ENCODE measurements at places on chromosomes 13 and 19.

- DNase-seq: no peak
These were observed 64.9 kb downstream of the HSPH1 start for GRCh38 chr13:31096654-31097302.

DNA sequence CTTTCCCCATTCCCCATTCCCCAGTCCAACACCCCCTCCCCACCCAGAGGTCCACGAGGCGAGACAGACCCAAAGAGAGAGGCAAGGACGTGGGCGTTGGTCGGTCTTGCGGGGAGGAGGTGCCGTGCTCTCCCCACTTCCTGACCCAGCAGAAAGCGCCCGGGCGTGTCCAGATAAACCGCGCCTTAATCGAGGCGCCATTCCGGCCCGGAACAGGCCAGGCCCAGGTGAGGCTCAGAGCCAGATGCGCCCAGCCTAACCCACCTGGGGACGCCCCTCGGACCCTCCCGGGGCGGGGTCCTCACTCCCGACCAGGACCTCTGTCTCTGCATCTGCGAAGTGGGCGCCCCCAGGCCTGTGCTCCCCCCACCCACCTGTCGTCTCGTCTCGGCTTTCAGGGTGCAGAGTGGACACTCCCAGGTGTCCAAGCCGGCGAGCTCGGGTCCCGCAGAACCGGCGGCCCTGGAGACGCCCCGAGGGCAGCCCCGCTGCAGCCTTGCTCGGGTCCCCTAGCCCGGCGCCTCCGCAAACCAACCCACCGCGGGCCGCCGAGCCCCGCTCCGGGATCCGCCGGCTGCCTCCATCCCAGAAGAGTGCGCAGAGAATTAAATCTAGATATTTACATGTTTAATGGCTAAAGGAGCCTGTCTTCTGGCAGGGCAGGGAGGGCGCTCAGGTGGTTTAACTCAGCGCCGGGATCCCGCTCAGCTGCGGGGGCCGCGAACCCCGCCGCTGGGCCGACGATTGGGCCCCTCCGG is 5.0 kb upstream of the ONECUT3 start:
- no peak for DNase-seq

DNA sequence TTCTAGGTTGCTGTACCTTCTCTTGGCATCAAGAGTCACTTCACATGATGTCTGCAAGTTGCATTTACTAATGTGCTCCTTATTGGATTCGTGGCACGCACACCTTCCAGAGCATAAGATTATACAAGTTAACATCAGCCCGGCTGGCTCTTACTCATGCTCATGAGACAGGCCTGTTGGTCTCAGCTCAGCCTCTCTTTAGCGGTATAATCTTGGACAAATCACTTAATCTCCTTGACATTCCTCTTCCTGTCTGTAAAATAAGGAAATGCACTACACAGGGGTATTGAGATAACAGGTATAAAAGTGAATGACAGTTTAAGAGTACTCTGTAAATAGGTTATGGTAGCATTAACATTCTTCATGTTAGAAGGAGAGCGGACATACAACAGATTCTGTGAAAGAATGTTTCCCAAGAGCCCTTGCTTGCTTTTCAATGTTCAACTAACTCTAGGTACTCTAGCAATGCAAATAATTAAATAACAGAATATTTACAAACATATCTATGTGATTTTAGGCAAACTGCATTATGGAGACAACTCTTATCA is 181.1 kb downstream of the FGF14 start:
- DNase-seq: no peak

DNA sequence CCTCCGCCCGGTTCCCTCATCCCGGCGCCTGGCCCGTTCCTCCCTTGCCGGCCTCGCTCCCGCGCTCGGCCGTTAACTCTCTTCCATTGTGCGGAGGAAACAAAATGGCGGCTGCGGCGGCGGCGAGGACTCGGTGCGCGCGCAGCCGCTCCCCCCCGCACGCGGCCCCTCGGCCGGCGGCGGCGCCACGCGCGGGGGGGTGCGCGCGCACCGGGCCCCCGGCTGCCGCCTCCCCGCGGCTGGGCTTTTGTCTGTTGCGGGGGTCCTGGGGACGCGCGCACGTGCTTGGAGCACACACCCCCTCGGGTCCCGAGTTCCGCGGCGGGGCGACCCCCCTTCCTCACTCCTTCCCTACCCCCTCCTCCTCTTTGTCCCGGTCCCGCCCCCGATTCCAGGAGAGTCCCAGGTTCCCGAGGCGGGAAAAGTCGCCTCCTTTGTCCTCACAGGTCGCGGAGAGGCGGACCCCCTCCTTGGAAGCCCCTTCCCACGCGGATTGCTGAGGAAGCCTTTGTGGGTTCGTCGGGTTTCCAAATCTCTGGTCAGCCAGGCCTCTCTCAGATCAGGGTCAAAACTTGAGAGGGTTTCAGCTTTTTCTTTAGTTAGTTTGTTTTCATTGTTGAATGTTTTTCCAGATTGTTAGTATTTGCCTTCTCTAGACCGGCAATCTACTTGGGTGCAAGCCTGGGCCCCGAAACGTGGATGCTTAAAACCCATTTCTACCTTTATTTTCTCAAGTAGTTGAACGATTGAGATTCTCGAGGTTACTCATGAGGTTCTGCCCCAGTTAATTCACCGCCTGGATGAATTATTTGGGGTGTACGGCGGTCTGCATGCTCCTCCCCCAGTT is 687 bp downstream of the ILF3 start:
- peak; percentile 34 for DNase-seq

DNA sequence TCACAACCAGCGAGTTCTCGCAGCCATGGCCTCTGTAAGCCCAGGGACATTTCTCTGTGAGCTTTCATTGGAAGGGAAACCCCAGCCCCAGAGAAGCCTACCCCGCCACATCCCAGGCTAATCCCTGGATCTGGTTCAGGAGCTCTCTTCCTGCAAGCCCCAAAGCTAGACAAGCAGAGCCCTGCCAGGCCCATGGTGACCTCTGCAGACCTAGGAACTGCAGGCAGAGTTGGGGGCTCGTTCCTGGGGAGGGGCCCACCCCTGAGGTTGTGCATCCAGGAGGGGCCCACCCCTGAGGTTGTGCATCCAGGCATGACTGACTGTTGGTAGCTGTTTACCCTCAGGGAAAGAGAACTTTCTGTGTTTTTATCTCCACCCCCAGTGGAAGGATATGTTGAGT is 21.7 kb downstream of the KCTD15 start:
- DNase-seq: no peak

DNA sequence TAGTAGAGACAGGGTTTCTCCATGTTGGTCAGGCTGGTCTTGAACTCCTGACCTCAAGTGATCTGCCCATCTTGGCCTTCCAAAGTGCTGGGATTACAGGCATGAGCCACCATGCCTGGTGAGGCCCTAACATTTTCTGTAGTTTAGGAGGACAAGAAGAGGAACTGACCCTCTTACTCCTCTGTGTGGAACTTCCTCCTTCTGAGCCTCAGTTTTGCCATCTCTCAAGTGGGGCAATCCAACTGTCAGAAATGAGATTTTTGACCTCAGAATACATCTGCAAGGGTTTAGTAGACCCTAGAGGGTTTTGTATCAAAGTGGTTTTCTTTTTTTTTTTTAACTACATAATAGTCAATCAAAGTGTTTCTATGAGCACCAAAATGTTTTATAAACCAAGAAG is 2.4 kb downstream of the DKKL1 start:
- no peak for DNase-seq

DNA sequence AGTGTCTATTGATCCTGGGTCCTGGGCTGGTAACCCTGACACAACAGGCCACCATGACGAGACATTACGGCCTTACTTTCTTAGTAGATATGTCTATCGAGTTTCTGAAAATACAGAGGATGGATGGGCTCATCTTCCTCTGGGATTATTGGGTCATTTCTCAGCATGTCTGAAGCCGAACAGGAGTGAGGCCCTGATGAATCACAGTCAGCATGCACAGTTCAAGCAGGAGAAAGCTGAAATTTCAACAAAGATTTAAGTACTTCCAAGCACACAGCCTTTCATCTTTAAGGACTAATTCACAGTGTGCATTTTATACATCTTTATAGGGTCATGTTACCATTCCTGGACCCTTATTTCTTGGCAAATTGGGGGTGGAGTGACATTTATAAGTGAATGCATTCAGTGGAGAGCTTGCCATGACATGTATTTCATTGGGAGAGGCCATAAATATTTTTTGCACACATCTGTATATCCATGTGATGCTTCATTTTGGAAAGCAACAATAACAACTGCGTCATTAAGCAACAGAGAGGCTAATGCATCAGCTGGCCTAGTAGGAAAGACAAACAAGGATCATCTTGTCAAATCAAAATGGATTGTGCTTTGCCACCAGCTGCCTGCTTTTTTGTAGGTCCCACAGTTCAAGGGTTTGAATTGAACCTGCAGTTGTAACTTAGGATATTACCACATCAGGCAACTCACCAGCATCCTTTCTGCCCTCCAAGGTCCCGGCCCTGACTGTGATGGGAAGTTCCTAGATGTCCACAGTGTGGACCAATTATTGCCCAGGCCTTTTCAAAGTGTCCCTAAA is 143.5 kb downstream of the DNAJC15 start:
- no peak for DNase-seq

DNA sequence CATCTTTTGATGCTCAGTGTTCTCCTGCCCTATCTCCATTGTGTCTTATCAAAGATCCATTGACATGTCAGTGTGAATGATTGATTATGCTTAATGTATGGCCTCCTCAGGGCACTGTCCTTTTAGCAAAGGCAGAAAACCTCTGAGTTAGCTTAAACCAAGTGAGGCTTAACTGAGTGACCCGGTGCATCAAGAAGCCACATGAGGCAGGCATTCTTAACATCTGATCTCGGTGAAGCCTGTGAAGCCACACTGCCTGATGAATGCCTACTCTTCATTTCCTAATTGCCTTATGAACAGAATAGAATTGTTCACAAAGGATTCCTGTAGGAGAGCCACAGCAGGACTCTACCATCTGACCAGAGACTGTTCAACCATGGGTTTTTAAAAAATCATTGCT is 168.1 kb upstream of the SOX21 start:
- no peak for DNase-seq

DNA sequence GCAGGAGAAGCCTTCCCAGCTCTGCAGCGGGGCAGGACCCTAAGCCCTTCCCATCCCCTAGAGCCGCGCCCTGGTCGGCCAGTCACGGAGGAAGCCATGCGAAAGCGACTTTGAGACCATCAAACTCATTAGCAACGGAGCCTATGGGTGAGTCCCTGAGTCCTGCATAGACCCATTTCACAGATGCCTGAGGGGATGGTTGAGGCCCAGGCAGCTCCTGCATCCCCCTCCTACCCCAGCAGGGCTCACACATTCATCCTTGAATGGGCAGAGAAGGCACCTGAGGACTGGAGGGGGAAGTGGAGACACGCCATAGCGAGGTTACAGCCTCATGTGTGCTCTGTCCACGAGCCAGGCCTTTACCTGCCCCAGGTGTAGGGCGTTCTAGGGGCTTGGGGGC is 24.2 kb upstream of the PIK3R2 start:
- no peak for DNase-seq

- no peak for DNase-seq
These were observed 162.0 kb downstream of the TM9SF2 start for GRCh38 chr13:99663185-99663825.

GRCh38 chr19:49113762-49114629 is at the start of gene LIN7B:
TSS of gene LIN7B (plus strand) at chr19:49114370. CDS start at chr19:49114405, 35 bp downstream.
- DNase-seq: peak; percentile 64

DNA sequence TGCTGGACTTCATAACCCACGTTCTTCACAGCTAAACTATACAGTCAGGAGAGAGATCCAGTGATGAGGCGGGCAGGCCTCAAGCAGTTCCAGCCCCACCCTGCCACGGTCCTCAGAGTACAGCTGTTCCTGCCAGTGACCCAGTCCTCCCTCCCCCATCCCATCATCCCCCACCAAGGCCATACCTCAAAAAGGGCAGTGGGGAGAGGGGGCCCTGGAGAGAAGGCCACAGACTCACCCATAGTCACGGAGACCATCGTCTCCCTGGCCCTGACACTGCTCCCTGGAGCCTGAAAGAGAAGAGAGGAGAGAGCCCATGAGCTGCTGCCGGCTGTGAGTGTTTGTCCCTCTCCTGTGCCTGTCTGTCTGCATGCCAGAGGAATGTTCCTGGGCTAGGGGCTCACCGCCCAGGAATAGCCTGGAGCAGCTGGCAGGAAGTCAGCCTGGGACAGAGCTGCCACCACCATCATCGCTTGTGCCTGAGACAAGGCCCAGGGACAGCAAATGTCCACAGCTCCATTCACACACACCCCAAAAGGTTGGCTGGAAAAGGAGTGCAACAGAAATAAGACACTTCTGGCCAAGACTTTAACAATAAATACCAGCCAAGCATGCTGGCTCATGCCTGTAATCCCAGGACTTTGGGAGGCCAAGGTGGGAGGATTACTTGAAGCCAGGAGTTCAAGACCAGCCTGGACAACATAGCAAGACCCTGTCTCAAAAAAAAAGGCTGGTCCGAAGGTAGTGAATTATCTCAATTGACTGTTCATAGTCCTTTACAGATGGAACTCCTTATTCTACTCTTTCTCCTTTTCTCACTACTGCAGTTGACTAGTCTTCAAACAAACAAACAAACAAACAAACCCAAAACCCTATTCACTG is 6.4 kb downstream of the C19orf47 start:
- DNase-seq: no peak

DNA sequence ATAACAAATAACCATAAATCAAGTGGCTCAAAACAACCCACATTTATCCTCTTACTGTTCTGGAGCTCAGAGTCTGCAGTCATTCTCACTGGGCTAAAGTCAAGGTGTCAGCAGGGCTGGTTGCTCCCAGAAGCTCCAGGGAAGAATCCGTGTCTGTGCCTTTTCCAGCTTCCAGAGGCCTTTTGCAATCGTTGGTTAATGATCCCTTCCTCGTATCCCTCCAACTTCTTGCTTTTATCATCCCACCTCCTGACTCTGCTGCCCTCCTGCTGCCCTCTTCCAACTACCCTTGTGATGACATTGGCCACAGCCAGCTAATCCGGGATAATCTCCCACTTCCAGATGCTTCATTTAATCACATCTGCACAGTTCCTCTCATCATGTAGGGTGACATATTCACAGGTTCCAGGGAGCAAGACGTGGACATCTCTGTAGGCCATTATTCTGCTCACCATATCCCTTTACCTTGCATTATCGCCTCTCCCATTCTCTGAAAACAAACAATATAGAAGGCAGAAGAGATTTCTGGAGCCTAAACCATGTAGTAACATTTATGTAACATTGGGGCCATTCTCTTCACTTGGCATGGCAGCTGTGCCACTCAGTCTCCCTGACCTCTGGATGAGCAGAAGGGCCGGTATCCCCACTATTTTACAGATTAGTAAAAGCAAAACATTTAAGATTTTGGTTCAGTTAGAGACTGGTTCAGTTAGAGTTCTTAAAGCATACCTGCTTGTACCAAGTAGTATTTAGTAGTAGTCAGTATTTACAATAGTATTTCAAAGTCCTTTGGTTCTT is 53.5 kb downstream of the RFC3 start:
- DNase-seq: no peak

DNA sequence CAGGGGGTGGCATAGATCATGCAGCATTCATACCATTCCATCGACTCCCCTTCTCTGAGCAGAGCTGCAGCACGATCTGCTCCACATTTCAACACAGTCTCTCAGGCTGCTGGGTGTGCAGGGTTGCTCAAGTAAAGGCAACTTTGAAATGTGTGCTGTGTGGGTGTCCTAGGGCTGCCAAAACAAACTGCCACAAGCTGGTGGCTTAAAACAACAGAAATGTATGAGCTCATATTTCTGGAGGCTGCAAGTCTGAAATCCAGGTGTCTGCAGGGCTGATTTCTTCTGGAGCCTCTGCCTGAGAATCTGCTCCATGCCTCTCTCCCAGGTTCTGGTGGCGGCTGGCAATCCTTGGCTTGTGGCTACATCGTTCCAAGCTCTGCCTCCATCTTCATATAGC is 63.7 kb upstream of the WDFY2 start:
- no peak for DNase-seq
